Head of caudate nucleus (tissue), 42 donors: ENCODE measurements at places on chromosomes 6 and 20.
A peak's percentile ranks its signal among the peaks of the same experiment; 100 is the strongest.

DNA sequence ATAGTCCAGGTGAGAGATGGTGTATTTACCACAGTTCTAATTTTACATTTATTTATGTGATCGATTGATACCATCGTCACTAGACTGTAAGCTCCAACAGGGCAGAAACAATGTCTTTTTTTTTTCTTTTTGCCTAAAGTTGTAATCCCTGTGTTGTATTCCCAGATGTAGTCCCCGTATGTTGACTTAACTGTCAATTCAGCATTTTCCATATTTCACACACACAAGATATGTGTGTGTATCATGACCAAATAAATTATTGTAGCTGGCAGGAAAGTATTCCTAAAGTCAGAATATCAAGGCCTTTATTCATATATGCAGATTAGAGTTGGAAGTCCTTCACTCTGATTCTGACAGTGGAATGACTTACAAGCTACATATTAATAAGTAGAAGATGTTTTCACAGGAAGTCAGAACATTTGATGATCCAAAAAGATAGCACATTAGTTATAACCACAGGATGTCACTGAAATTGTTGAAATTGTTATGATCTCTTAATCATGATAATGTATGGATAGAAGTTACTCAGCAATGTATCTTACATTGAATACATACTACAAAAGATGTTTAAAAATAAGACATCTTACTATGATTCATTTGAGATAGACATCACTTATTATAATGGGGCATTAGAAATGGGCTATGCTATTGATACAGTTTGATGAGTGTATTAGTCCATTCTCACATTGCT is 10.6 kb downstream of the RNF182 start:
- DNase-seq = no peak

DNA sequence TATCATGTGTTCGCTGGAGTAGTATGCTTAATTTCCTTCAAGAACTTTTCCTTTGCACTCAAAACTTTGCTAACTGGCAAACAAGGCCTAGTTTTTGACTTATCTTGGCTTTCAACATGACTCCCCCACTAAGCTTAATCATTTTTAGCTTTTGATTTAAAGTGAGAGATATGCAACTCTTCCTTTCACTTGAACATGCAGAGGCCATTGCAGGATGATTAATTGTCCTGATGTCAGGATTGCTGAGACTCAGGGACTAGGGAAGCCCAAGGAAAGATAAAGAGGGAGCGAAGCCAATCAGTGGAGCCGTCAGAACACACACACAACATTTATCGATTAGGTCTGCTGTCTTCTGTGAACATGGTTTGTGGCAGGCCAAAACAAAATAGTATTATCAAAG is 491.4 kb downstream of the CBLN4 start:
- DNase-seq = no peak

DNA sequence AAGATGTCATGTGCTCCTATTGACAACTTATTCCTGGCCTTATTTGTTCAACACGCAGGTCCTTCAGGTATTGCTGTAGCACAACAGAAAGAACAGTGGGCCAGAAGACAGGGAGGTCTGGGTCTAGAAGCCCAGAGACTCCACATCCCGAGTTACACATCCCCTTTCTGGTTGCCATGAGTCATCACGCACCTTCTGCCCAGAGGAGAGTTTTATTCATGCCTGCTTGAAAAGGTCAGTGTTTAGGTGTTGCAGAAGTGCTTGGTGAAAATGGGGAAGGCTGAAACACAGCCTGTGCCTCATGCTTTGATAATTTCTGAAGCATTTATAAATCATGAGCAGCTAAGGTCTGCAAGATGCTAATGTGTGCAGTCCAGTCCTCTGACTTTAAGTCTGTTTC is 256.4 kb downstream of the GMPR start:
- no peak for DNase-seq

DNA sequence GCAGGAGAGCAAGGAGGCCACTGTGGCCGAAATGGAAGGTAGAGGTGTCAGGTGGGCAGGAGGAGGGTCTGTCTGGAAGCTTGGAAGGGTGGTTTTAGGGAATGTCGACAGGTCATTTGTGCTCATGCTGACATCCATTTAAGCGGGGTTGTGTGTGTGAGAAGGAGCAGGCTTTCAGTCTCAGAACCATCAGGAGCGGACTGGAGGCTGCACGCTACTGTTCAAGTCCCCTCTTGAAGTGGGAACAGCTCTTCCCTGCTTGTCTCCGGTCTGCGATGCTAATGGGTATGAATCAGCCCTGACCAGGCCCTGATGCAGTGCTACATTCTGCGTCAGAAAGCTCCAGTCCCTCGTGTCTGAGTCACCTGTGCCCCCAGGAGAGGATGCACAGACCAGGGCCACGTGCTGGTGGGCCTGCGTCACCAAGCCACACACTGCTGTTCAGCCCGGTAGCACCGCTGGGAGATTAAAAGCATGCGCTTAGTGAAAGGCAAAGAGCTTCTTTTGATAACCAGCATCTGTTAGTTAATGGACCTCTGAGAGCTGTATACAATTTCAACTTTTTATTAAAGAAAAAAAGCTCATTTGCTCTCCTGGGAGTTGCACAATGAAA is 58.0 kb downstream of the APCDD1L start:
- DNase-seq = no peak

GRCh38 chr6:52389626-52390360 is 27.8 kb downstream of the PAQR8 start:
- DNase-seq = no peak

DNA sequence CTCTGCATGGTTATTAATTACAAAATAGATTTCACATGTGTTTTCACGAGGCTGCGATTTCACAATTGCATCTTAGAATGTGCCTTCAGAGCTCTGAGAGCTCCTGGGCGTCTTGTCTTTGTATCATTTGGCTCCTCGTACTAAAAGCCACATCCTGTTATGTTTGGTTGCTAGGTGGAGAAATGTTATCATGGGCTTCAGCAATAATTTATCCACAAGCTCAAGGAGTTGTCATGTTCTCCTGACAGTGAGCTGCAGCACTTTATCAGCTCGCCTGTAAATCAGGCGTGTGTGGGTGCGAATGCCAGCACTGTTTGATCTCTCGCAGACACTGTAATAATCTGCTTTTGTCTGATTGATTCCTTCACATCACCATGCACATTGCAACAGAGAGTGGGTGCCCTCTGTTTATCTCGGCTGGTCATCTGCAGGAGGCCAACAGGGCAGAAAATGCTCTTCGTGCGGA is 218.6 kb upstream of the ZFP64 start:
- no peak for DNase-seq

GRCh38 chr6:6749702-6750491 is 161.4 kb downstream of the LY86 start:
- peak; percentile 24 for DNase-seq

DNA sequence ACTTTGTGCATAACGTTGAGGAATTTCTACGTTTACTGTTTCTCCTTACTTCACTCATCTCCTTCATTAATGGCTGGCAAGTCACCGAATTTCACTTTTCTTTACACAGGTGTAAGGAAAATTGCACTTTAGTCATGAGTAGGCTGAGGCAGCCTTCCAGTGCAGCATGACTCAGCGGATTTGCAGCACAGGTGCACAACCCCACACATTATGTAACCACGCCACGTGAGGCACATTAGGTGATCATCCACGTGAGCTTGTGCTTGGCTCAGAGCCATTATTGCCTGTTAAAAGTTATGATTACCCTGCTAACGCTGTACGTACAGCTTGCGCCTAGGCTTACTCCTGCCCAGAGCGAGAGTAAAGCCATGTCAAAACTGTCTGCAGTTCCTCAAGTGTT is 158.8 kb downstream of the NKAIN2 start:
- peak; percentile 59 for DNase-seq

DNA sequence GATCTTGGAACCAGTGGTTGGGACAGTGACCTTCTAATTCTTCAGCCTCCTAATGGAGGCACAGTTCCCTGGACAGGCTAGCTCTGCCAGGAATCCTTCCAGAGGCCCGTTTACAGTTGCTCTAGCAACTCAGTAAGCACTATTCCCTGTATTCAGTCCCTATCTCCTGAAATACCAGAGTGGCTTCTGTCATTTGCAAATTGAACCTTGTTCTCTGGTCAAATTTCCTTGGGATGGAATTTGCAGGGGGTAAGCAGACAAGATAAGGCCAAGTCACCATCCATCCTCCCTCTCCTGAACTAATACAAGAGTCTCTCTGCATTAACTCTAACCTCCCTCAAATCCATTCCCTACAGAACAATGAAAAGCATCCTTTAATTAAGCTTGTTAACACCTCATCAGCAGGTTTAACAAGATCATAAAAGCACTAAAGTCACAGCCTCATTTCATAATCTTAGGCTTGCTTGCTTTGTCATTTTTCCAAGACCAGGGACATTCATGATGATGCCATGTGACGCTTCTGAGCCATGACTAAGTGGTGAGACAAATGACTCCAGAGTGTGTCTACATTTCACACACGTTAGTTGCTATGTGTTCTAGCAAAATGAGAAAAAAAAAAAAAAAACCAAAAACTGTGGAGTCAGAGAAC is 37.1 kb downstream of the SLC22A23 start:
- no peak for DNase-seq

- DNase-seq = no peak
These were observed 161.5 kb upstream of the CDH4 start for GRCh38 chr20:61090541-61090940.

- DNase-seq = no peak
These were observed 47.8 kb downstream of the NRN1 start for GRCh38 chr6:5958921-5959320.

DNA sequence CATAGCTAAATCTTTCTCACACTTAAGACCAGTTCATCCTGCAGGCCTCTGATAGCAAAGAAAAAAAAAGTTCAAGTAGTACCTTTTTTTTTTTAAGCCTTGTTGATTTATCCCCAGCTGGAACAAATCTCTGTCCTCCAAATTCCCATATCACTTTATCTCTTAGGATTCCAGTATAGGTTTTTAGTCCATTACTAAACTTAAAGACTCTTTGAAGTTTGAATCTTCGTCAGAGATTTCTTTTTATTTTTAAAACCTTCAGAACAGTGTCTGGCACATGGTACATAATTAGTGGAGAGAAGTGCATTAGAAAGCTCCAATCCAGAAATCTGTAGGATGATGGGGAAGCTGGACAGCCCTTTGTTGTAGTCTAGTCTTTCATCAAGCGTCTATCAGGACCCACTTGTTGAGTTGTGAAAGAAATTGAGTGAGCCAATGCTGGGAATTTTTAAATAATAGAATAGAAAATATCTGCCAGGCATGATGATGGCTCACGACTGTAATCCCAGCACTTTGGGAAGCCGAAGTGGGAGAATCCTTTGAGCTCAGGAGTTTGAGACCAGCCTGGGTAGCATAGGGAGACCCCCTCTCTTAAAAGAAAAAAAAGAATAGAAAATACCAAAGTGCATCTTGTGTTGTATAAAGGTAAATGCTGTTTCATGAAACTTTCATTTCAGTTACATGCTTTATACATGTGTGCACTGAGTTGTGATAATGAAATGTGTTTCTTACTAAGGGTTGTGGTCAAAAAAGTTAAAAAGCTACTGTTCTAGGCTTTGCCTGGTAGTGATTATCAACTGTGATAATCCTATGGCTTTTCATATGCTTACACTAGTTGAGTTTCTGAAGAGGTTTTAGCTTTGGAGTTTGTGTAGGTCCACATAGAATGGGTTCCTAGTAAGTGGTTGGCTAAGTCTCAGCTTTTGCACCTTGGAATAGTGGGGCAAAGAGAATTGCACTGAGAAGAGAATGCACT is 3.2 kb downstream of the NFYA start:
- DNase-seq = no peak

- no peak for DNase-seq
These were observed 110.4 kb downstream of the SAMD5 start for GRCh38 chr6:147618927-147619326.

DNA sequence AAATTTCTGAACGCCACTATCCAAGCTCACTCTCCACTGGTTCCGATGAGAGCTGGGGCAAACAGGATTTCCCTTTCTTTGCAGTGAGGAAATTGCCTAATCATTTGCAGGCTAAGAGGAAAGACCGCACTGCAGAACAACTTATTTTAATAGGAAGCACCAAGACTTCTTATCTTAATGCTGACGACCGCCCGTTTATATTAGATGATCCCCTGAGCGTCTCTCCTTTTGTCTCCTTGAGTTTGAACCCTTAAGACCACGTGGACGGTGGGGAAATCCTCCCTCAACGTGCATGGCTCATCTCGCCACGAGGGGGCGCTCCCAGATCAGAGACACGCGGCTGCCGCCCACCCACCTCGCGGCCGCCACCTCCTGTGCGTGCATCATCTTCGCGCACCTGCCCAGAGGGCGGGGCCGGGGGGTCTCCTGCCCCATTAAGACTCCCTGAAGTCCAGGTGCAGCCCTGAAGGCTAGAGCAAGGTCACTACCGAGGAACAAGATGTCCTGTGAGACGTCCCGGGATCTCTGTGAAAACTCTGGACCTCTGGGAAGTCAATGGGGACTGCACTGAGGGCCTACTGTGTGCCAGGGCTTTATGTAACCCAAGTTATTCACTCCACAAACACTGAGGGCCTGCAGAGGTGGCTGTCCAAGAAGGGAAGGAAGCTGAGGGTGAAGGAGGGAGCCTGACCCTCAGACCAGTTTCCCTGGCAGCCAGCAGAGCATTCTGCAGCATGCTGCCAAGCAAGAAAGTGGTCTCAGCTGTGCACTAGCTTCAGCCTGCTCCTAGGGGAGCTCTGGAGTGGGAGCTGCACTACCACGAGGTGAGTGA is 28.1 kb downstream of the PDYN start:
- DNase-seq = peak; percentile 89
